Dorsolateral prefrontal cortex (tissue), 122 donors: ENCODE measurements at places on chromosomes 2 and 18.

- no peak for DNase-seq
Observed at GRCh38 chr18:22228976-22229375, 59.6 kb downstream of the GATA6 start.

- no peak for DNase-seq
Observed at GRCh38 chr2:224161712-224162111, 122.6 kb upstream of the SERPINE2 start.

DNA sequence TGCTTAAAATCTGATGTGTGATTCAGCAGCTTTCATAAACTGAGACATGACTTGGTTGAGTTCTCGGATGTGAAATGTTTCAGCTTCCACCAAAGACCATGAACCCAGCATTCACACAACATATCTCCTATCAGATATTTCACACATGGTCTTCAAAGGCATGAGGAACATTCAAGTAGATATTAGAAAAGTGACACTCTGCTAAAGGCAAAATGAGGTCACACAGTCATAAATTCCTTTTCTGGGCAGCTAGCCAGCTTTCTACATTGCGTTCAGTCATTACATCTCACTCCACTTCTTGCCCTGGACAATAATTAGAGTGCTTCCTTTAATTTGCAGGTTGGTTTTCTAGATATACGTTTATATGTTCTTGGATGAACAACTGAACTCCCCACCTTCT is 96.7 kb downstream of the GAREM1 start:
- DNase-seq, result no peak

- no peak for DNase-seq
Observed at GRCh38 chr2:219645631-219646527, 18.4 kb downstream of the SLC4A3 start.

DNA sequence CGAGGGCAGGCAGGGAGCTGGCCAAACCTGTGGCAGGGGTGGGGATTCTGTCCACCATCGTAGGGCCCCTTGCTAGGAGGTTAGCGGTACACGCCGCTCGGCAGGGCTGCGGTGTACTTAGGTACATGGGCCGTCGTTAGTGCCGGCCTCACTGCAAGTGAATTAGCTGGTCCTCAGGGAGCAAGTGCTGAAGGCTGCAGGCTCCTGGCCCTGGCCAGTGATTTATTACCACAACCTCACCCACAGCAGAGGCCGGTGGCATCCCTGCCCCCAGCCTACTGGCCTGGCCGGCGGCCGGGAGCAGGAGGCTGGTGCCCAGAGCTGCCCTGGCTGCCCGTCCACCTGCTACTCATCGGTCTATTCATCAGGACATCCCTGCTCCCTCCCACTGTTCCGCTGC is 19.6 kb upstream of the PTMA start:
- no peak for DNase-seq

DNA sequence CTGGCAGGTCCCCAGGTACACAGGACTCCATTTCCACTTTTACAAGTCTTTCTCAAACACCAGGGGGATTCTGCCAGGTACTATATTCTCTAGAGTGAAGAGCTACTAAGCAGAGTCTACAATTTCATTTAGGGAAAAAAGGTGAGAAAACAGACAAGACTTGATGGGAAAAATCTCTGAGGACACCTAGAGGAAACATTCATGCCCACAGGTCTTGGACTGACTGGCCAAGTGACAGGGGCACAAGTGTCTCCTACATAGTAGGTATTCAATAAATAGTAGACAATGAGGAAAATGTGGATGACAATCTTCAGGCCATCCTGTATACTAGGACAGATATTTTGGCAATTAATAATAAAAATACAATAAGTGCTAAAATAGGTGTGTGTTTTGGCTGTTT is 228.6 kb downstream of the CLIP4 start:
- no peak for DNase-seq

- no peak for DNase-seq
Observed at GRCh38 chr18:61887838-61888237, 5.0 kb downstream of the RNF152 start.

GRCh38 chr2:203534621-203535077 is 452 bp downstream of the RAPH1 start:
- DNase-seq, result peak; percentile 34

- no peak for DNase-seq
Observed at GRCh38 chr2:231923951-231924888, 2.0 kb downstream of the NPPC start.

GRCh38 chr2:211434773-211435172 is 878.4 kb downstream of the CPS1 start:
- no peak for DNase-seq

GRCh38 chr2:63589148-63589958 is 590 bp downstream of the MDH1 start:
- DNase-seq, result peak; percentile 9

DNA sequence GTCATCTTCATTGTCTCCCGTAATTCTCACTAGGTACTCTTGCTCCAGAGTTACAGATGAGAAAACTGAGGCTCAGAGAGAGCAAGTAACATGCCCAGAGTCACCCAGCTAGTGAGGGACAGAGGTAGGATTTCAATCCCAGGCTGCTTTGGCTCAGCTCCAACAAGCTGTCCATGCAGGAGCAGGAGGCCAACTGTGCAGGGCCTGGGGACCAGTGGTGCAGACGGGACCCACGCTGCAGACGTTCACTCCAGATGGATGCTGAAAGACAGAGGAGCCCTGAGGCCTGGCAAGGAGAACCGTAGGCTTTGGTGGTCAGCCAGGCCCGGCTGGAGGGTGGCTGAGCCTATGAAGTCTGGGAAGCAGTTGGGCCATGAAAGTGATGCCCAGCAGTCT is 102.6 kb downstream of the MCFD2 start:
- no peak for DNase-seq

- DNase-seq, result no peak
Observed at GRCh38 chr2:100817388-100817985, 2.5 kb upstream of the NPAS2 start.

- DNase-seq, result no peak
Observed at GRCh38 chr2:88540346-88540745, 86.9 kb downstream of the EIF2AK3 start.

GRCh38 chr2:94966689-94967088 is 58.8 kb upstream of the MAL start:
- no peak for DNase-seq

DNA sequence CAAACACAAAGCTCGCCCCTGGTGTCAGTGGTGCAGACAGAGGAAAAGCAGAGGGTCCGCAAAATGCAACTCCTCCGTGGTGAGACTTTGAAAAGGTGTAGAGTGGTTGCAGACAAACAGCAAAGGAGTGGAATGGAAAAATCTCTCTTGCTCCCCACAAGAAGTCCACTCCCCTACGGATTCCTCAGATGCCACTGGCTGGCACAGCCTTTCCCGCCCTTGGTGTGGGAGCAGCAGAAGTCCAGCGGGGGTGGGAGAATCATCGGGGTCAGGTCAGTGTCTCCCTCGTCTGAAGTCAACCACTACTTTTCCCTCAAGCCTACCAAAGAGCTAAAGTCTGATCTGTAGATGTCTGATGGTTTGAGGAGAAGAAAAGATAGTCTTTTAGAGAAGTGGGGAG is 22.3 kb upstream of the B3GNT7 start:
- no peak for DNase-seq

DNA sequence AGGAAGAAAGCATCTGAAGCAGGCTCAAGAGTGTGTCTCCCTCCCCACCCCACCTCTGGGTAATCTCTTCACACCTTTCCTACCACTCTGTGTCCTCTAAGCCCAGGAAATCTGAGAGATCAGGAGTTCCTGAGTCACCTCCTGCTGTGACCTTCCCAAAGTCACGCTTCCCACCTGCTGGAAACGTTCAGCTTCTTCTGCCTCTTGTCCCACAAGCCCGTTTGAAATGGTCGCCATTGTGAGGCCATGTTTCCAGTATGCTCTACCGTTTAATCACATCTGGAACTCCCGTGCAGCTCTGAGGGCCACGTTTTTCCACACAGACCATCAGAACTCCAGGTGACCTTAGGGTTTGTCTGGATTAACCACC is 25.9 kb downstream of the GREB1 start:
- no peak for DNase-seq

GRCh38 chr2:205731583-205731981 is 49.3 kb downstream of the NRP2 start:
- DNase-seq, result no peak
